H1 (cell line): ENCODE measurements at places on chromosomes 12 and 14.

DNA sequence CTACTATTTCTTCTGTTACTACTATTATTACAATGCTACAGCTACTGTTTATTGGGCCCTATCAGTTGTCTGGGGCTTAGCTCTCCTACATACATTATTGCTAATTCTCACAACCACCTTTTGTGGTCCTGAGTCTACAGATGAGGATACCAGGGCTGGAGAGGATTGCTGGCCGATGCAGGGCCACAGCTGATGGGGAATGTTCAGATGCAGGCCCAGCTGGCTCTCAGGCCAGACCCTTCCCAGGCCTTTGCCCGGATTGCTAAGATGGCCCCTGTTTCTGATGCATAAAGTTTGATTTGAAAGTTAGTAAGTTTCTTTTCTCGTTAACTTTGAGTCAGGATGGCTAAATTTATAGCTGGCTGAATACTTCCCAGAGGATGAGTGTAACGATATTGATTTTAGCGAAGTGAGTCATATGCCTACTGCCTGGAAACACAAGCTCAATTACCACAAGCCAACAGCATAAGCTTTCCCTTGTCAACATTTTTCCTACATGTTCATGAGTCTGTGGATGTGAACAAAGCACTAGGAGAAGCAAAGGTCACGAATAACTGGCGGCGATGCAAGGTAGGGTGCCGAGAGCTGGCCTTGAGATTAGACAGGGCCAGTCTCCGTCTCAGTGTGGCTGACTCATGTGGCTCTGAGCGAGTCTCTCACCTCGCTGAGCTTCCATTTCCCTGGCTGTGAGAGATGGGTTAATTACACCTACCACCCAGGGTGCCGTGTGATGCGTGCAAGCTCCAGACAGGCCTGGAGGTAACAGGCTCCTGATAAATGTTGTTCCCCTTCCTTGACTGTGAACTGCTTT, 111.0 kb downstream of the BEGAIN start:
- no peak for DNase-seq

DNA sequence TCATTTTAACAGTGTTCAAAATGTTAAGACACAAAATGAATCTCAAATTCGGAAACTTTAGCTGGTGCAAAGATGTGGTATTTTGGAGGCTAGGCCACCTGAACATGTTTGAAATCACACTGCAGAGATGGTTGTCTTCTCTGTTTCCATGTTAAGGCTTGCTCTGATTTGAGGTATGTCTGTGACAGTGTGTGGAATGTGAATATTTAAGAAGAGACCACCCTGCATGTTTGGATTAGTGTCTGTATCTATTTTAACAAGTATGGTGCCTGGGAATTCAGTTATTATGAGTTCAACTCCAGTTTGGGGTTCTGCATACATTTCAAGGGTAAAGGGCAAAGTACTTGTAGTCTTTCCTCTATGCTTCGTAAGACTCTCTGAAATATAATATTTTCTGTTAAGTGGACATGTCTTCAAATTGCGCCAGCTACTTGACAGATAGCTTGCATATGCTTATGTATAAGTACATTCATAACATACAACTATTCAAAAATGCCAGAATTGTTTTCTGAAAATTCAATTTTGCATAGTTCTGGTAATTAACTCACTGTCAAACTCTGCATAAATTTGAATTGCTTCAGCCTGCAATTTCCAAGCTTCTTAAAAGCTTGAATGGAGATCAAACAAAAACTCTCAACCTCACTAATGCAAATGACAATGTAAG, 424.0 kb downstream of the ADAMTS20 start:
- no peak for DNase-seq

GRCh38 chr14:75960231-75960630, 21.6 kb downstream of the TGFB3 start:
- DNase-seq, result no peak

- peak; percentile 62 for DNase-seq
These were observed 31.2 kb downstream of the TC2N start for GRCh38 chr14:91835920-91836843.

- no peak for DNase-seq
These were observed 41.1 kb downstream of the ACSM4 start for GRCh38 chr12:7344833-7345606.

- no peak for DNase-seq
These were observed 92.7 kb downstream of the MED13L start for GRCh38 chr12:116184763-116185162.

DNA sequence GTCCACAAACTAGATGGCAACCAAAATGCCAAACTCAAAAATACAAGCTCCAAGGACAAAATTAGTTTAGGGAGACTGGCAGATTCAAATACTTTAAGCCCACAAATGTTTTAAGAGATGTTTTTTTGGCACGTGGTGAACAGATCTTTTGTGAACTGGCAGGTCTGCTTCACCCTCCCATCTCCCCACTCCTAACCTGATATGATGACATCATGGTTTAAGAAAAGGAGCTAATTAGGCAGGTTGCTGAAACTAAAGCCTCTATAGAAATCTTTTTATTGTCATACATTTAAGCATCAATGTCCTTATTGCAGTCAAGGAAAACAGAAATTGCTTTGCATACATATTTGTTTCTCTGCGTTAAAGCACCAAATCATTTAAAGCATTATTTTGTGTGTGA, 5.8 kb downstream of the LRIG3 start:
- no peak for DNase-seq

- DNase-seq, result no peak
These were observed 85.9 kb downstream of the PTGER2 start for GRCh38 chr14:52399921-52400595.

- no peak for DNase-seq
These were observed 20.2 kb downstream of the E2F7 start for GRCh38 chr12:77045183-77045582.

DNA sequence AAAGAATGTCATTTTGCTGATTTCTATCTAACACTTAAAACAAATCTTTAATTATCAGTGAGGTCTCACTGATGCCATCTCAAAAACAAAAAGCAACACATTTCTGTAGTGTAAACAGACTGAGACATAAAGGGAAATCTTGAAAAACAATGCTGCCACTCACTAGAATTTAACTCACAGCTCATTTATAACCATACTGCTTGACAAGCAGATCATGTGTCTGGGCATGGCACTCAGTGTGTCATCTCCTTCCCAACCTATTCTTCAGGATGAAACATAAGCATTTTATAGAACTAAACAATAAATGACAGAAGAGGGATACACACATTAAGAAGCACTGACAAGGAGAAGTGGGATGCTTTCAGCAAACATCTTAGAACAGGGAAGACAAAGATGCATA, 22.4 kb downstream of the ATF7 start:
- DNase-seq, result no peak

- no peak for DNase-seq
These were observed 240.5 kb downstream of the ADGRD1 start for GRCh38 chr12:131194166-131194565.

DNA sequence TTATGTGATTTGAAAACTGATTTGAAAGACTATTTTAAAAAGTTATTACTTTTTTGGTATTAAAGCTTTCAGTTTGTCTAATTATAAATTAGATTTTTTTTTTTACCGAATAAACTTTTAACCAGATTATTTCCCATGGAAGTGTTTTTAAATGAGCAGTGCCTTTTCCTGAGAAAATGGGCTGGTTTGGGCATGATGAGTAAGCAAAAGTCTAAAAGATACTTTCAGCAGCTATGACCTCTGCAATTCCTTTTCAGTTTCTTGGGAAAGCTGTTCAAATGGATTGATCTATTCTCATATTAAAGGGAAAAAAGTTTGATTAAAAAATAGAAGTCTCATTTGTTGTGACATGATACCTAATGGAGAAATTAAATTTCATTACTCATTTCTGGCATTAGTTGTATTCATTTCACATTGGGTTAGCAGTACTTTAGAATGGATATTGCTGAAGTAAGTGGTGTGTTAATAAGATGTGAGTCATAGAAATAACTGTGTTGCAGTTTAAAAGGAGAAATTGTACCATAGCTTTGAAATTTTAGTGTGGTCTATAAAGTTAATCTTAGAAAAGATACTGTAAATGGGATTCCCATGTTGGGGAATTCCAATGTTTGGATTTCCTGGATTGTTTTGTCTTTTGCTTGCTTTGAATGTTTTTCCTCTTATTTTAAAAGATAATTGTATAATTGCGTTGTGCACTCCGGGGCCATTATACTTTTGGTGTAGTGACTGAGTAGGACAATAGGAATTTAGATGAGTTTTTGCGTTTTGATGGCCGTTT, 21.0 kb downstream of the KTN1 start:
- DNase-seq, result no peak

- DNase-seq, result no peak
These were observed 7.2 kb upstream of the DICER1 start for GRCh38 chr14:95164506-95164905.

DNA sequence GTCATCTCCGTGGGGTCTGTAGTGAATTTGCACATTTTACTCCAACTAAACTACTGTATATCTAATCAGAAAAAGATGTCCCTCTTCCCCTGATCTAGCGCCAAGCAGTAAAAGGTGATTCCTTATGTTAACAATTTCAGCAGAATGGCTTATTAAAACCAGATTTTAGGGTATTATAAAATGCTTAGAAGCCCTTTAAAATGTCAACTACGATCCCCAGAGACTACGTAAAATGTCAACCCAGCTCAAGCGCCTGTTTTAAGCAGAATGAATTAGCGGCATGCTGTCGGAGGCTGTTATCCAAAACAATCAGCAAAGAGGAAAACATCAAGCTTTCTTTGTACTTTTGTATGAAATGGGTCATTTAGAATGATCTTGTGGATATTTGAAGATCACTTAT, 408.9 kb downstream of the SOX5 start:
- no peak for DNase-seq

DNA sequence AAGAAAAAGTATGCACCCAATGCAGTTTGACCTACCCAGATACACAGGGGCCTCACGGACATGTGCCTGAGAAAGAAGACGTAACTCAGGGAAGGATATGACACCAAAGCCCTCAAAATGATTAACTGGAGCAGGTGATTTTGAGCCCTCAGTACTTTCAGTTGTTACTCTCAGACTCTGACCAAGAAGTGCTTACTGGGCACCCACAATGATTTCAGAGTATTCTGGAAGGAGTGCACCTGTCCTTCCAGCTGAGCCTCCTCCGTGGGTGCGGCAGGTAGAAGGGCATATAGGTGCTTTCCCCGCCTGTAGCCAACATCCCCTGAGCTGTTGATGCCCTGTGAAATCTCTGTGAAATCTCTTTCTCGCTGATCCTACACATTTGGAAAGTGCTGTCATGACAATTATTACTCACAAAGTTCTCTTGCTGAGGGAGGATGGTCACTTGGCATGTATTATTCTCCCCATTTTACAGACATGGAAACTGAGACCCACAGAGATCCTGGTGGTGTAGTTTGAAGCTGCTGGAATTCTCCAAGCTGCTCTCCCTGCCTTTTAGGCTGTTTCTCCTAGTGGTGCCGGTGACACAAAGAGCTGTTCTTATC, 154.3 kb upstream of the CCND2 start:
- DNase-seq, result no peak

DNA sequence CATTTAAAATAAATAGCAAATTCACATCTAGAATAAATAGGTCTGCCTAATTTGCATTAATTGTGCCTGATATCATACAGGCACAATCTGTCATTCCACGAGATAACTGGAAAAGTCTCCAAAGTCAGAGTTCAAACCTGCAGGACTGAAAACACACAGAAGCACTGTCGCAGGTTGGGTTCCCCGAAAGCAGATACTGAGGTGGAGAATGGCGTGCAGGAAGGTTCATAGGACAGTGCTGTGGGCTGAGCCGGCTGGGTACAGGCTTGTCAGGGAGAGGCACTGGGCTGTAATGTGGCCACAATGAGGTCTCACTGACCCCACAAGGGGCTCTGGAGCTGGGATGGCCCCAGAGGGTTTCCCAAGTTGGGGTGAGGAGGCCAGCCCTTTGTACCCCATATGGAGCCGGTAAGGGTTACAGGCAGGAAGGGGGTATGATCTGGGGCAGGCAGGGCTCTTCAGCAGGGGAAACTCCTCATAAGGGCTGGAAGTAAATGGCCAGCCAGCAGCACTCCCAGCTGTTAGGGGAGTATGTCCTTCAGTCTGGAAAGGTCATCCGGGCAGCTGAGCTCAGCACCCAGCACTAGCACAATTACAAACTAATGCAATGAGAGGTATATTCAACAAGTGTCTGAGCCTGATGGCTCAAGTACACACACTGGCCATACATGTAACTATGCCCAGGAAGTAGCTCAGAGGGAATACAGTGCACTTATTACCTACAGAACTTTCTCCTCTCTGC, 68.5 kb downstream of the NT5DC3 start:
- no peak for DNase-seq

- DNase-seq, result no peak
These were observed 21.7 kb upstream of the RFC5 start for GRCh38 chr12:117994551-117995438.

- no peak for DNase-seq
These were observed 359.4 kb upstream of the FOXG1 start for GRCh38 chr14:28407031-28407825.

- no peak for DNase-seq
These were observed 35.4 kb upstream of the EMP1 start for GRCh38 chr12:13161172-13161571.

GRCh38 chr12:3596703-3597415, 105.9 kb downstream of the PRMT8 start:
- no peak for DNase-seq

- DNase-seq, result peak; percentile 71
These were observed 68.6 kb upstream of the USP15 start for GRCh38 chr12:62191491-62192179.

DNA sequence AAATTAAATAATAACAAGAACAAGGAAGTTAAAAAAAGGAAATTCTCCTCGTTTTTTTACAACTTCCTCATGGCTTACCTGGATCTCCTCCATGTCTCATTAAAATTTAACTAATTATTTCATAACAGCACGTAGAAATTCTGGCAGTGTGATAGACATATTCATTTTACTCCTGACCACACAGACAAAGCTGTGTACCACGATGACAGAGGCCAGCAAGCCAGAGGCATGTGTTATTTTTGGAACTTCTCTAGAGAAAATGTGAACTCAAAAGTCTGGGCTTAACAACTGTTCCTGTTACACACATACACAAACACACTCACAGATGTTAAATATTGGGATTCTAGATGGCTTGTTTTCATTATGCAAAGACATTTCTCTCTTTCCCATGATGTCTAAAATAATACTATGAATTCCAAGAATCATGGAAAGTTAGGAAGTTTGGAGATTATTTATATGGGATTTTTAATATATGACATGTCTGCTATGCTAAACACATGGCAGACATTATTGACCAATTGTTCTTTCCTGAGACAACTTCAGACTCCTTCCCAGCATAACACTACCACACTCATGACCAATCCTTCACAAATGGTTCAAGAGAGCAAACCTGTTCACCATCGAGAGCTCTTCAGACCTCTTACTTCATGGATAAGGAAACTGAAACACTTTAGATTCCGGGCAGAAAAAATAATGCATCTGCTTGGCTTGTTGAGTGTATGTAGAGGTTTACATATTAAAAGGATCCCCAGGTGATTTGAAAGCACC, 158.7 kb downstream of the DACT1 start:
- DNase-seq, result no peak

- DNase-seq, result no peak
These were observed 38.1 kb upstream of the NPAS3 start for GRCh38 chr14:32900547-32900946.

DNA sequence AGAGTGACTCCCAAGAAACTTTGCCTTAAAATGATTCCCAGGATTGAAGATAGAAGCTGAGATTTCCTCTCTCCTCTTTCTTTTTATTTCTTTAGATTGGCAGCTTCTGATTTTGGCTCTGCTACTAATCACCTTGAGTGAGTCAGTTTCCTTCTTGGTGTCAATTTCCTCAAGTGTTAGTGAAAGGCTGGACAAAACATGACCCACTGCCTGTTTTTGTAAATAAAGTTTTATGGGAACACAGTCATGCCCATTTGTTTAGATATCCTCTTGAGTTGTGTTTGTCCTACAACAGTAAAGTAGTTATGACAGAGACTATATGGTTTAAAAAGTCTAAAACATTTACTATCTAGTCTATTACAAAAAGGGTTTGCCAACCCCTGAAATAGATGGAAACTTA, 227.2 kb upstream of the TBX3 start:
- DNase-seq, result no peak
